H54 (cell line): ENCODE measurements at places on chromosomes 6 and 20.

DNA sequence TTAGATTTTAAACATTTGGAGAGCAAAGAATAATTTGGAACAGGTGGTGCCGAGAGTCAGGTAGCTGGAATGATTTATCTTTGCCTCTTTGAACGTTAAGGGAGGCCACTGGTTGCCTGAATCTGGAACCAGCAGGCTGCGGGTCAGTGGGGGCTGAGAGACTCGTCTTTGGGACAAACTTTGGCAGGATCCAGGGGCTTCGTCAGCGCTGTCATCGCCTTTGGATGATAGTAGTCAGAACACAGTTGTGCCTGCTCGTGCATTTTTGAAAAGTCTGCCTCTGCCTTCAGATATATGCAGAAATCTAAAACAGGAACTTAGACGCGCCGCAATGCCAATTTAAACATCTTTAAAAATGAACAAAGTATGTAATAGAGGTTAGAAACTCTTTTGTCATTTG, 5.0 kb downstream of the EYA2 start:
- DNase-seq, result no peak

DNA sequence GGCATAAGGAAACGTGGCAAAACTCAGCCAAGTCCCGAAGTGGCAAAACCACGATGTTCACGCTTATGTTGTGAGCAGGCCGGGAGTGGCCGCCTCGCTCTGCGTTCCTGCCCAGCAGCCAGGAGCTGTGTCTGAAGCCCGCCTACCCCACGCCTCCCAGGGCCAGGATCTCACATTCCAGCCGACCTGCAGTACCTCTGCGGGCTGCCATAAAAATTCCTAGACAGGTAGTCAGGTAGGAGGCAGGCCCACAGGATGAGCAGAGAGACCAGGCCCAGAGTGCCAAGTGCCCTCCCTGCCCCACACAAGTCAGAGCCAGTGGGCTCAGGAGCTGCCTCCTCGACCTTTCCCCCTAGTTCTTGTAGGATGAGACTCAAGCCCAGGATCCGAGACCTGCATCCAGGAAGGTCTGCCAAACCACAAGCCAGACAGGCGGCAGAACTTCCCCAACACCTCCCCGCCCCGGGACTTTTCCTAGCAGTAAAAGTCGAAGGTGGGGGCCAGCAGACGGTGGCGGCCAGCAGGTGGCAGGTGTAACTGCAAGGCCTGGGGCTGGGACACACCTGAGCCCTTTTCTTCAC, 16.7 kb downstream of the PMEPA1 start:
- DNase-seq, result no peak

DNA sequence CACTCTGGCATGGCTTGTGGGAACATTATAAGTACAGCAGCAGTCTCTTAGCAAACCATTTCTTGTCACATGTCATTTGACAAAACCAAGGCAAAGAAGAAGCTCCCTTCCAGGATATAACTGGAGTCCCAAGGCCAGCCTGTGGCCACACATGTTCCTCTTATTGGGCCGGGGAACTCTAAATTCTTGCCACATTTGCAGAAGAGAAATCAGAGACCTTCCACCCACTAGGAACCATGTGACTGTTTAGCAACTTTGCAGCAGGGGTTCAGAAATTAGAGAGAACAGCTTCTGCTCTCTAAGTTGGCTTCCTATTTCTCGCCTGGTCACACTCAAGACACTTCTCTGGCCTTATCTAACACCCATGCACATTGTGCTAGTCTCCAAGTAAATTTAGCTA, 20.4 kb upstream of the MEP1A start:
- no peak for DNase-seq

DNA sequence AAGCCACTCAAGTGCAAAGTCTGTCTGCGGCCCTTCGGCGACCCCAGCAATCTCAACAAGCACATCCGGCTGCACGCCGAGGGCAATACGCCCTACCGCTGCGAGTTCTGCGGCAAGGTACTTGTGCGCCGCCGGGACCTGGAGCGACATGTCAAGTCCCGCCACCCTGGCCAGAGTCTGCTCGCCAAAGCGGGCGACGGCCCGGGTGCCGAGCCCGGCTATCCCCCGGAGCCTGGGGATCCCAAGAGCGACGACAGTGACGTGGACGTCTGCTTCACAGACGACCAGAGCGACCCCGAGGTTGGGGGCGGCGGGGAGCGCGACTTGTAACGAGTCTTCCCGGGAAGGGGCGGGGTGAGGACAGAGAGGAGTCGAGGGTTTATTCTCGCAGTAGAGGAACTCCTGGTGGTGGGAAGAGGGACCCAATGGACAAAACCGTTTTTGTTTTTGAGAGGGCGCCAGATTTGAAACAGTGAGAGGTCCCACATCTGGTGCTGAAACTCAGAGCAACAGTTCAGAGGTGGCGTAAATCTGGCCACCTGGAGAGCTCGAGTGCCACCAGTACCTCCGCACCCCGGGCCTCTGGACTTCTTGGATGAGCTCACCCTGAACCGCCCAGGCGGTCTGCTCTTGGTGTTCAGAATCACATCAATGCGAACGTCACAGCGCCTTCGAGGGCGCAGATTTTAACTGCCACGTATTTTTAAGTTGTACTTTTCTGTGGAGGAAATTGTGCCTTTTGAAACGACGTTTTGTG, 8.0 kb downstream of the PRDM13 start:
- no peak for DNase-seq

- no peak for DNase-seq
These were observed 25.5 kb downstream of the MRAP2 start for GRCh38 chr6:84059082-84059481.

DNA sequence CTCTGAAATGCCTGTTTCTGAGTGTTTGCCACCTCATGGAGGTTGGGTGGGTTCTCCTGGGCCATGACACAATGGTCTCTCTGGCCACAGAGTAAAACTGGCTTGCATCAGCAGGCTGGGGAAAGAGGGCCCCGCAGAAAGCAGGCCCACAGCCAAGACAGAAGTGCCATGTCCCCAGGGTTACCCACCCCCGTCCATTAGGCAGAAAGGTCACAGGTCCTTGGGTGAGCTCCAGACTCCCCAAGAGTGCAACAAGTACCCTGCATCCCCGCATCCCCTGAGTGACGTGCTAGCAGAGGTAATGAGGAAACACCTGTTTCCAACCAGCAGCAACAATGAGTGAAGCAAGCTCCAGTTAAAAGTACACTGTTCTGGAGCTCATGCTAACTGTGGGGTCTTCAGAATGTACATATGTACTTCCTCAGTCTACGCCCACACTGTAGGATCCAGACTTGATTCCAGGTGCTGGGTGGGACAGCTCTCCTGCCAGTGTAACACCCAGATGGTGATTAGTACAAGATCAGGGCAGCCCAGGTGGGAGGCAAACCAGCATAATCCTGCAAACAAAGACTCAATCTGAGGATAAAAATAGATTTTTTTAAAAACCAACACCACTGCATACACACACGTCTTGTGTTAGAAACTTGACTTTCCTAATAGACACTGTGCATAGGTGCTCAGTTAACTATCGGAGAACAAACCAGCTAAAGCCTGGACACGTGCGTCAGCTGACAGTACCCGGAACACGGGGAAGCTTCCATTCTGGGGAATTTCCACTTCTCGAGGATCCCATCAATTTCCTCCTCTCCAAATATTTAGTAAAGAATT, 31.5 kb downstream of the RRBP1 start:
- DNase-seq, result no peak

DNA sequence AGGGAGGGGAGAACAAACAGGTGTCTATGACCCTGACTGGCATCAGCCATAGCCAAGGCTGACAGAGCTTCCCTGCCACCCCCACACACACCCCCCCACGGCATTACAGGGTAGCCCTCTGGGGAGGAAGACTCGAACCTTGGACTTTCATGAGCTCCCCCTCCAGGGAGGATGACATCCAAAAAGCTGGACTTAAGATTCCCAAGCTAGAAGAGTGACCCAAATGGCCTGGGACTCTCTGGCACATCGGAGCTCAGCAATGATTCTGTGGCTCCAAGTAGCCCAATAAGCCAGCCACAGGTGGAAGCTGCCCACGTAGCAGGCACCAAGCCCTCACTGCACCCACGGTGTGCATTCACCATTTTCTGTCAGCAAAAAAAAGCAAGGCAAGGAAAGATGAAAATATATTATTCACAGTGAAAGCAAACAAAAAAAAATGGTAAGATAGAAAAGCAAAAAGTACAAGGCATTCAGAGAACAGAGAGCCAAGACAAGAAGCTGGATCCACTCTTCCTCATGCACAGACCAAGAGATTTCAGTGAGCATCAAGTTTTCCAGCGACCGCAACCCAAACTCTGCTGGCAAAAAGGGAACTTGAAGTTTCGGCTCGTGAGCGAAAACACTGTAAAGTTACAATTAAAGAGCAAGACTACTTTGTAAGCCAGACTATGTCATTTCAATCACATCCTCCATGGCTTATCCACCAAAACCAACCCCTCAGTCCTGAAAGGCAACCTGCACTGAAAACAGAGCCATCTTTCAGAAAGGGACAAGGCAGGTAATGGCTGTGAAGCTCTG, 10.9 kb downstream of the JAG1 start:
- no peak for DNase-seq

GRCh38 chr6:109034526-109034925, 60.1 kb downstream of the SESN1 start:
- DNase-seq, result no peak

- DNase-seq, result peak; percentile 72
These were observed 33.4 kb upstream of the SLC22A1 start for GRCh38 chr6:160088069-160088783.

DNA sequence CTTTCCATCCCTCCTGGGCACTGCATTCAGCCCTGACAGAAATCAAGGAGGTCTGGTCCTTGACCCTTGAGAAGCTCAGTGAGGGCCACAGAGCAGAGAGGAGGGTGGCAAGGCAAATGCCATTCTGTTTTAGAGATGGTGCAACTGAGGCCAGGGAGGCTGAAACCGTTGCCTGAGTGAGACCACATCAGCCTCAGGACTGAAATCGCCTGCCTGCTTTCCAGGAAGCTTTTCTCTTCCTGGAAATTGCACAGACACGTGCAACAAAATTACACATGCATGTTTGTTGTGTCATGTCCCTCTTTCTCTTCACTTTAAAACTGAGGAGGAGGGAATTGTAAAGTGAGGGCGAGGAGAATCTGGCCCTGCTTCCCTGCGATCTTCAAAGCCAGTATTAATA, 113.7 kb upstream of the PDE10A start:
- DNase-seq, result no peak

DNA sequence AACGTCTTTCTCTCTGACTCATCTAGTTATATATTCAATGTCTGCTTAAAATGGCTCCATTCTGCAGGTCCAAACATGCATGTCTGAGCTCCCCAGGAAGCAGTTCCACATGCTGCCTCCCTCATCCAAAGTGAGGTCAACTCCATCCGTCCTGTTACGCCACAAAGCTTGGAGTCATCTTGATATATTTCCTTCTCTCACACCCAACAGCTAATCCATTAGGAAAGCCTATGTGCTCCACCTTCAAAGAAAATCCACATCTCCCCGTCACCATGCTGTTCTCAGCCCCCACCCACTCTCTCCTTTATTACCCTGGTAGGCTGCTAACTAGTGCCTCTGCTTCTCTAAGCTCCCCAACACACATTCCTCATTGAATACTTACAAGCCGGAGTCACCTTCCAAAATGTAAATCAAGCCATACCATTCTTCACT, 130.2 kb upstream of the SYNDIG1 start:
- DNase-seq, result no peak

GRCh38 chr6:946546-946945, 253.6 kb upstream of the EXOC2 start:
- DNase-seq, result no peak

- no peak for DNase-seq
These were observed 475 bp upstream of the TMEM181 start for GRCh38 chr6:158559338-158559894.

DNA sequence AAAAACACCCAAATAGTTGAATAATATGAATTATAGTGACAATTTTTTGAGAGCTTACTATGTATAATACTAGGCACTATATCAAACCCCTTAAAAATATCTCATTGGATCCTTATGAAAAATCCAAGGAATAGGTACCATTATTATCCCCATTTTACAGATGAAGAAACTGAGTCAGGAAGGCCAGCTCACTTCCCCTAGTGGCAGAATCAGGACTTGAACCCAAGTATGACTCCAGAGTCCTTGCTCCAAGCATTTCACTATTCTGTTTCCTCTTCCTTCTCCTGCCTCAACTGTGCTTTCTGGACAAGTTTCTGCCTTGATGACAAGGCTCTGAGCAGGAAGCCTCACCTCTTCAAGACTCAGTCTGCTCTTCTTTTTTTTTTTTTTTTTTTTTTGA, 10.8 kb upstream of the PARD6B start:
- DNase-seq, result no peak

DNA sequence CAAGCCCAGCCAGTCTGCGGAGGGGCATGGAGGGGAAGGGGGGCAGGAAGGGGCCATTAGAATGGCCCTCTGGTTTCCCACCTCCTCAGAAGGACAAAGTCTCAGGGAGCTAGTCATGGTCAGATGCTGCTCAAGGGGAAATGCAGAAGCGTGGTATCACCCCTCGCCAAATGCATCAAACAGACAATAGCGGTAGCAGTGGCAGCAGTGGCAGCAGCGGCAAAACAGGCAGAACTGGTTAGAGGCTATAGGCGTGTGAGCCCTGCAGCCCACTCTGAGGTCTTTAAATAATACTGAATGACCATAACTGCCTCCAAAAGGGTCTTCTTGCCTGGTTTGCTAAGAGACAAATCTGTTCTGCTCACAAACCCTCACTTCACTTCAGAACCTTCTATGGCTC, 186.7 kb downstream of the TFAP2C start:
- no peak for DNase-seq

- DNase-seq, result no peak
These were observed 87.9 kb upstream of the BMP5 start for GRCh38 chr6:55963301-55963700.

- DNase-seq, result no peak
These were observed 268.2 kb downstream of the SAMD5 start for GRCh38 chr6:147776631-147777213.

DNA sequence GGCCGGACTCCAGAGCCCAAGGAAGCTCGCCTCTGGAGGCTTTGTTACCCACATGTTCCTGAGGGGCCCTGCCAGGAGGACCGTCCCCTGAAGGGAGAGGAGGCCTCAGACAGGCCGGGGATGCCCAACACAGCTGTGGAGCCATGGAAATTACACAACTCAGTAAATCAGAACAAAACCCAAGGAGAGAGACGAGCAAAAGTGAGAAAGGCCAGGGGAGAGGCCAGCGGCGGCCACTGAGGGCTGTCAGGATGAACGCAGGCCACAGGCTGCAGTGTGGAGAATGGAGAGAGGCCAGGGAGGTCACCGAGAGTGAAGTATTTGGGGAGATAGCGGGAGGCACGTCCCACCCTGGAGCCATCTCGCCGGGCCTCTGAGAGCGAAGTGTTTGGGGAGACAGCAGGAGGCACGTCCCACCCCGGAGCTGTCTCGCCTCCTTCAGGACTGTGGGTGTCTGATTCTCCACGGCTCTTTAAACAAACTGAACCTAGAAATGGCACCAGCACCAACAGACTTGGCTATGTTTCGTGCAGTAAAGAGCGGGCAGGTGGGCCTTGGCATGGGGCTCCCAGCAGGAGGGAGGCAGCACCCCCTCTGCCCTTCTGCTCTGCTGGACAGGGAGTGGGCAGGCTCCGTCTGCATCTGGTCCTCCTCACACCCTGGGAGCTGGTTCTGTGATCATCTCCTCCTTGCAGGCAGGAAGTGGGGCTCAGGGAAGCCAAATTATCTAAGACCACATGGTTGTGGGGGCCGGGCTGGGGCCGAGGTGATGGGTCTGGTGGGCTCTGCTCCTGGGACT, 91.0 kb downstream of the YTHDF1 start:
- DNase-seq, result no peak
